Inflammatory macrophage (primary cell): ENCODE measurements at places on chromosomes 16 and 17.

DNA sequence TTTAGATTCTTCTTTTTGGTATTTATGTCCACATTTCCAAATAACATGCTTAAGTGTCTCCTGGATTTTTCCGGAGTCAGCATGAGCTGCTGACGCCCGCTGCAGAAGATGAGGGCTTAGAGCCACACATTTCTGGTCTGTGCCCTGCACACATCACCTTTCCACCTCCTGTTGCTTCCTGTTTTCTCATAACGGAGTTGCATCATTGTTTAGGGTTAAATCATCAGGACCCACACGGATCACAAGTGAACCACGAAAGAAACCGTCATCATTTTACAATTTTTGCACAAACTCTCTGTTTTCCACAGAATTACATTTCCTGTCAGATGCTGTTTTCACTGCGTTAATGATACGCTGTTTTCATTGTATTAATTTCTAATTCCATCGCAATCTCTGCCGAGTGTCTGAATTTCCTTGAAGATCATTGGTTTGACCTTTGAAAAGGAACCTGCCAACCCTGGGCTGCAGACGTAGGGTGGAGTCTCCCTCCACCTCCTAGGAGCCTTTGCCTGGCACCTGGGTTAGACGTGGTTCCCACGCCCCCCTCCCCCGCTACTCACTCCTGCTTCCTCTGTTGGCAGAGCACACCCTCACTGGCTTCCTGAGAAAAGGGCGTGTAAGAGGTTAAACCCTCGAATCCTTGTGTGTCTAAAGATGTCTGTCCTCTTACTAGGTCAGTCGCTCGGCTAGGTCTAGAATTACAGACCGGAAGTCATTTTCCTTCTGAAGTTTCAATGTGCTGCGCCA lies 68.2 kb downstream of the RNF213 start:
- peak; percentile 12 for DNase-seq

GRCh38 chr17:77635176-77635575 lies 323.3 kb upstream of the TNRC6C start:
- no peak for DNase-seq

DNA sequence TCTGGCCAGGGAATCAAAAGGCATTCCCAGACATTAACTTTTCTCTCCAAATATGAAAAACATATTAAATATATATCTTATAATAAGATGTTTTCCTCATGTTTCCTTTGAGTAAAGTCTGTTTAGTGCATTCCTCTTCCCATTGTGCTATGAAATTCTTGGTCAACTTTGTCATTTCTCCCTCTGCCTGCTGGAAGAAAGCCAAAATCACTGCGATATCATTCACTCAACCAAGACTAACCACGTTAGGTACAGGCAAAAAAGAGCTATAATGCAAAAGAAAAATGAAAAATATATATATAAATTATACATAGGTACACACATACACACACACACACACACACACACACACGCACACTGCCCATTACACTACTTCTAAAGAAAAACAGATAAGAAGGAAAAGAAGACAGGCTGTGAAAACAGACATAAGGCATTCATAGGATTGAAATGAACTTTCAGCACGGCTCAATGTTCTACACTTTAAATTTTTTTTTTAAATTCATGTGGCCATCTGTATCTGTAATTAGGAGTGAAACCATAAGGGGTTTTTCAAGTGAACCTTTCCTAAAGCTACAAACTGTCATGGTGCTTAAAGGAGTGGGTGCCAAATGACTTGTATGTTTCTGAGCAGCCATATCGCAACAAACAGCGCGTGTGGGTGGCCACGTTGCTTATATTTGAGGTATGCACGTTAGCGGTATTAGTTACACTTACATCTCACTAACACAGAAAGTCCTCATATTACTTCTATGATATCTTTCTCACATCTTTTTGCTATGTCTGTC lies 71.6 kb upstream of the PSMD7 start:
- no peak for DNase-seq

DNA sequence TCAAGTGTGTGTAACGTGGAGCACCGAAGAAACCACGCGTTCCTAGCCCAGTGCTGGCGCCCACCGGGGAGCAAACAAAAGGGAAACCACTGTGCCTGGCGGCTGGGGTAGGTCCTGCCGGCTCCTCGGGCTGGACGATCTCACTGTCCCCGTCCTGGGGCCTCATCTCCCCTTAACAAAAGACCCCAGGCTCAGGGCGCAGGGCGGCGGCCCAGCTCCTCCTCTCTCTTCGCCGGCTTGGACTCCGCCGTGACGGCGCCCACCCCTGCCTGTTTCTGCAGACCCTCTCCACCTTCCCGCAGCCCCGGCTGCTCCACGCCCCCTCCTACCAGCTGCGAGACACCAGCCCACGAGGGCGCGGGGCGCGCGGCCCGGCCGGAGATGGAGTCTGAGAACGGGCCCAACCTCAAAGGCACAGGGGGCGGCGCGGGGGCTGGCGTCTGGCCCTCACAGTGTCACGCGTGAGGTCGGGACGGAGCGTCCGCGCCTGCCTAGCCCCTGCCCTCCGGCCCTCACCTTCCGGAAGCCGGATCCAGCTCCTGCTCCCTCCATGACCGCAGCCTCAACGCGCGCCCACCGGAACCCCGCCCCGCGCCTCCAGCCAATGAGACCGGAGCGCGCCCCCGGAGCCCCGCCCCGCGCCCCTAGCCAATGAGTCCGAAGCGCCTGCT lies at the start of gene CENPX:
TSS of gene CENPX (minus strand) at position 569 of the 671 bp plus-strand sequence. CDS start at position 552, 17 bp downstream.
- DNase-seq: no peak

GRCh38 chr16:62294213-62294972 lies 258.2 kb upstream of the CDH8 start:
- no peak for DNase-seq

DNA sequence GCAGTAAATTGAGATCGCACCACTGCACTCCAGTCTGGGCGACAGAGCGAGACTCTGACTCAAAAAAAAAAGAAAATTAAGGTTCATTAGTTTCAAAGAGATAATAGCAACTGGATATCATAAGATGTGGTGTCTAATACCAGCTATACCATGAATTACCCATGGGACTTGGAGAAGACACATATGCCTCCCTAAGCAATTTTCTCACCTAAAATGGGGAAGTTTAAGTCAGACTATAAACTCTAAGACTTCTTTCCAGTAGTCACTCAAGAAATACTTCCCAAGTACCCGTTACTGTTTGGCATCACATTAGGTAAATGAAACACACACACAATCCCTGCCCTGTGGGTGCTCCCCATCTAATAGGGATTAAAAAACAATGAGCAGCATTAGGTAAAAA lies 22.6 kb downstream of the SMURF2 start:
- peak; percentile 45 for DNase-seq

DNA sequence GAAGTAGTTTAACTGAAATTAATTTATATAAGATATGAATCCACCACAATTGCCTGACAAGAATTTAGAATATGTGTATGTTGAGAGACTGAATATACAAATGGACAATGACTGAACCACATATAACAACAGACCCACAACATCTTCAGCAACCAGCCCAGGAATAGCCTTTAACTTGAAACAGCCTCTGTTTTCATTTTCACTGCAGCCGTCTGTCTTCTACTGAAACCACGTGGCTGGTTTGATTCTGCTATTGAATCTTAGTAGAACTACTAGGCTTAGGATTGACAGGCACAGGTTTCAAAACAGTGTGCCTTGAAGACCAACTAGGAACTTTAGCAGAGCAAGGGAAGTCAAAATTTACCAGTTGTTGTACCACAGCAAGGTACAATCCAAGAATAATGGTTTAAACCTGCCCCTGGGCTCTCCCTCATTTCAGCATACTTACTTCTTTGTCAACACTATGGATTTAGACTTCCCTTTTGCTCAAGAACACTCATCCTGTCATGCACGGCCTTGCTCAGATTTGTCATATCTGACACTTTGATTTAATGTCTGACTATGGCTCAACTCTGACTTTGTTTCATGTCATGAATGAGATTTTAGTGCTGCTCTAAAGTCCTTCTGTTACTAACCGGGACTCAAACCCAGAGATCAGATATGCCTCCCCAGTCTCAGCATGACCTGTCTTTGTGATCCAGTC lies 355.0 kb downstream of the KIF2B start:
- DNase-seq: peak; percentile 0

- no peak for DNase-seq
These were observed 11.2 kb downstream of the CACNA1G start for GRCh38 chr17:50571681-50572080.

- DNase-seq: no peak
These were observed 58.3 kb downstream of the RAI1 start for GRCh38 chr17:17739388-17740066.

GRCh38 chr16:12542818-12543699 lies 260.6 kb downstream of the CPPED1 start:
- DNase-seq: no peak

- no peak for DNase-seq
These were observed 31.0 kb downstream of the CFDP1 start for GRCh38 chr16:75402159-75402820.

DNA sequence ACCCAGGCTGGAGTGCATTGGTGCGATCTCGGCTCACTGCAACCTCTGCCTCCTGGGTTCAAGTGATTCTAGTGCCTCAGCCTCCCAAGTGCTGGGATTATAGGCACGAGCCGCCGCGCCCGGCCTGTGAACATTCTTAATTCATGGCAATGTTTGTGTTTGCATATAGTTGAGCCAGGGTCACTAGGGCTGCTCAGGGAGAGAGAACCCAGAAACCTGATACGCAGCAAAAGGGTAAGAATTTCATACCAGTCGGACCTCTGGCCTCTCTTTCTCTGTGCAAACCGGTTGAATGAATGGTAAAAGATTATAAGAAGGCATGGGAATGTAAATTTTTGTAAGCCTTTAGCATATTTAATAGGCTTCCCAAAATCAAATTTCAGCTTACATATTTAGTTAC lies 6.9 kb upstream of the TMEM98 start:
- DNase-seq: no peak

DNA sequence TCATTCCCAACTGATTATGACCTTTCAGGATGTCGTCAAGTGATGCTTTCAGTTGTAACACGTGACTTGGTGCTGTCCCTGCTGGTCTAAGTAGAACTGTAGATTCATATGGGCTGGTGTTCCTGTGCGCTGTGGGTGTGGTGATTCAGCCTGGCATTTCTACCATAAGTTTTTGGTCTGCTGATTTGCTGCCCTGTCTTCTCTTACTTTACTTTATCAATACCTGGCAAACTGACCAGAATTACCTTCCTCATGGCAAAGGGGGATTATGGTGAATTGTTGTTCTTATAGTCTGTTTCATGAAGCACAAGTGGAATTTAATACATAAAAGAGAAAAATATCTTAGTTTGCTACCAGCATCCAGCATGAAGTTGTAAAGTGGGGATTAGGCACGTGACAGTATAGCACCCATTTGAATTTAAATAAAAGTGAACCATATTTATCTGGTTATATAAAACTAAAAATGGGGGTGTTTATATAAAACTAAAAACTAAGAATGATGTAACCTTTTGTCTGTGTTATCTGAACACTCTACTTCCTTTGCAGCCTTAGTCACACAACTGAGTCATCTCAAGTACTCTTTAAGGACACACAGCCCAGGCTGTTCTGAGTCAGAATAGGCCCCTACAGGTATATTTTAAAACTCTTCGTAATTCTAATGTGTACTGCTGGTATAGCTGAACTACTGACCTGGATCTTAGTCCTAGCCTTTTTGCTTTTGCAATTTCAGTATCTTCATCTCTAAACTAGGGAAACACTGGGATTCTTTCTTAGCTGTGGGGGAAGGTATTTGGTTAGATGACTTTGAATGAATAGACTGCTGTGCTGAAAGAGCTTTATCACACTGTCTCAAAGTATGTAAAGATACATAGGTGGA lies 28.3 kb downstream of the TTC19 start:
- DNase-seq: peak; percentile 47

DNA sequence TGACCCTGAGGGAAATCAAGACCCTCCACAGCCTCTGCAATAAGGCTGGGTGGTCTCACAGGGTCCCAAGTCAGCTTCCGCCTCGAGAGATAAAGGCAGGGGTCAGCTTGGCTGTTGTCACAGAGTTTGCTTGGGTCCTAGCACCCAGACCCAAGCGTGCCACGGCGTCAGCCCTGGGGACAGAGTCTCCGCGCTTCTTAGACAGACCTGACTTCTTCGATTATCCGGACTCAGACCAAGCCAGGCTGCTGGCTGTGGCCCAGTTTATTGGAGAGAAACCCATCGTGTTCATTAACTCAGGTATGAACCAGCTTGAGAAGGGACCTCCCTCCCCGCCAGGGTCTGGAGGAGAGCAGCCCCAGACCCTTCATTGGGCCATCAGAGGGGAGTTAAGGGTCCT lies 588 bp downstream of the C16orf92 start:
- DNase-seq: no peak

DNA sequence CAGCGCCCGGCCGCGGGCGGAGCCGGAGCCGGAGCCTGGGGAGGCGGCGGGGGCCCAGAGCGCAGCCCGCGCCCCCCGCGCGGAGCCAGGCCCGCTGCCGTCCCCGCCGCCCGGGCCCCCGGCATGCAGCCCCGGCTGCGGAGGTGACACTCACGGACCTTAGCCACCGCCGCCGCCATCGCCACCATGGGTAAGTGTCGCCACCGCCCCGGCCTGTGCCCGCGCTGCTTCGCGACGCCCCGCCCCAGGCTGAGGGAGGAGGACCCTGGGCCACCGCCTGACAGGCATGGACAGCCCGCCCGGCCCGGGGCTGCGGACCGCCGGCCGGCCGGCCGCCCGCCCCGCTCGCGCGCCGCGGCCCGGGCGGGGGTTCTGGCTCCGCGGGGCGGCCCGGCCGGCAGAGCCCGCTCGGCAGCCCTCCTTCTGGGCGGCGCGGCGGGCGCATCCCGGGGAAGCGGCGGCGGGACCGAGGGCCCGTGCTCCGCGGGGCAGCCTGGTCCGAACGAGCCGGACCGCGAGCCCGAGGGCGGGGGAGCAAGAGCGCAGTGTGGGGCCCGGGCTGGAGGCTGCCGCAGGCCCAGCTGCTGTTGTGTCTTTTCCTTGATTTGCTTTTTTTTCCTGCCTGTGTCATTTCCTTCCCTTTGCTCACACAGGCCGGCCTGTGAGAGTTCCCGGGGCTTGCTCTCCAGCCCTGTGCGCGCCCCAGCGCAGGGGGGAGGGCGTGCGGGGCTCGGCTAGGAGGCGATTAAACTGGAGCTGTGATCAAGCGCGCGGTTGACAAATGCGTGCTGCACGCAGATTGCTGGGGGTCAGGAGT lies 565 bp downstream of the MAP3K3 start:
- DNase-seq: peak; percentile 60

- no peak for DNase-seq
These were observed 434.5 kb upstream of the GOT2 start for GRCh38 chr16:59168461-59169114.

DNA sequence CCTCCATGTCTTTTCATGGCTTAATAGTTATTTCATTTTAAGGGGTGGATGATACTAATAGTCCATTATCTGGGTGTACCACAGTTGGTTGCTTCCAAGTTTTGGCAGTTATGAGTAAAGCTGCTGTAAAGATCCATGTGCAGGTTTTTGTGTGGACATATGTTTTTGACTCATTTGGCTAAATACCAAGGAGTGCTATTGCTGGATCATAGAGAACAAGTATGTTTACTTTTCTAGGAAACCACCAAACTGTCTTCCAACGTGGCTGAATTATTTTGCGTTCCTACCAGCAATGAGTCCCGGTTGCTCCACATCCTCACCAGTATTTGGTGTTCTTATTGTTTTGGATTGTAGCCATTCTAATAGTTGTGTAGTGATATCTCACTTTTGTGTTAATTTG lies 181.9 kb downstream of the SPECC1 start:
- DNase-seq: no peak
